Right renal cortex interstitium (tissue), 3 donors: ENCODE measurements at places on chromosomes 5 and 9. TPM values are rescaled to one million over a fixed set of nuclear protein-coding genes. Genes with fewer than 3 reads are reported as not detected.

PPIC gene
- 42.2 TPM for polyA plus RNA-seq

OR4F3 gene
- not detected for polyA plus RNA-seq

UBE2QL1 gene
- 0.67 TPM for polyA plus RNA-seq

CD72 gene
- 2.1 TPM for polyA plus RNA-seq

SLCO6A1 gene
- not detected for polyA plus RNA-seq

CDC20B gene
- polyA plus RNA-seq: 0.87 TPM

SPAAR gene
- polyA plus RNA-seq: 1.5 TPM

ARAP3 gene
- polyA plus RNA-seq: 18.9 TPM

CERT1 gene
- 65.1 TPM for polyA plus RNA-seq

LRRC70 gene
- 7.1 TPM for polyA plus RNA-seq

DNA sequence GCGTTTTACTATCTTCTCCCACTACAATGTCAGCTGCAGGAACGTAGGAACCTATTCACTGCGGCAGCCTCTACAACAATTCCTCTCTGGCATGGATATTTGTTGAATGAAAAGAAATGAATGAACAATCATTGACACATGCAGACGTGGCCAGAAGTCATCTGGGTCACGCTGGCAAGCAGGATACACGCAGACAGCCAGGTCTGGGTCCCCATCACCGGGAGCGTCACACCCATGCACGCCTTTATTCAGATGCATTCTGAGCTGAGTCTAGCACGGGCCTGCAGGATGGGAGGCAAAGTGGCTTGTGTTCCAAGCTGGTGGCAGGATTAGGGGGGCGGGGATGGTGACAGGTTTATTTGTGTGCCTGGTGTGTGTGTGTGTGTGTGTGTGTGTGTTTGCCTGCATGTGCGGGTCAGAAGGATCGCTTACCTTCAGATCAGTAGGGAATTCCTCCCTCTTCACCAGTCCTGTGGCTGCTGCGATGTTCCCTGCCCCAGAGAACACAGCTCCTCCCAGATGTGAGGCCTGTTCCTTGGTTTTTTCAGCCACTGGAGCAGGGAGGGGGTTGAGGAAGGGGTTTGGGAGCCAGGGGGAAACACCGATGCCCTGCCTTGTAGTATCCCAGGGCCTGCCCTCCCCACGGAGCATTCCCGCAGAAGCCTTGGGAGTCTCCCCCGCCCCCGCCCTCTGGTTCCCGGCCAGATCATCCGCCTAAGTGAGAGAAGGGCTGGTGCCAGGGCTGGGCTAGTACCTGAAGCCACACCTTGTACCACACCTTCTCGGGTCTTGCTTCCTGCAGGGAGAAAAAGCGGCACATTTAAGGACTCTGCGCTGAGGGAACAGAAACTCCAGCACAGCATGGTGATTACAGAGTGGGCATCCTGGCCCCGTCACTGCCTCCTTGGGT is 4.1 kb downstream of the SNCB start:
- DNase-seq: no peak

DNA sequence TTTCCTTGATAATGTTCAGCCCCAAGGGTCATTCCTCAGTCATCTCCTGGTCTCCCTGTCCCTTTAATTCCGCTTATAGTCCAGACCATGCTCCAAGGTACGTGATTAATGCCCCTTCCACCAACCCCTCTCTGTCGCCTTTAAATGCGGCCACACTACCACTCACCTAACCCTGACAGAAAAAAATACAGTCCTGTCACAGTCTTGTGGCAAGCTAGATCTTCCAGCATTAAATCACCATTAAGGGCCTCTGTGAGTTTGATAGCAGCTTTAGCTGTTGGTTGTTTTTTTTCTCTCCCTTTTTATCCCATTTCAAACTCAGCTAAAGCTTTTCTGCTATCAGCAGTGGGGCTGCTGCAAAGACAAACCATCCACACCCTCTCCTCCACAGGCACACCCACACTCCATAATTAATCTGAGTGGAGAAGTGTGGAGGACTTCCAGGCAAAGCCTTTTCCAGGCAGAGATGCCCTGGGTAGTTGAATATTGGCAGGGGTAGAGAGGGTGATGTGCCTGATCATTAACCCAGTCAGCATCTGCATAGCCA is 522.7 kb upstream of the CLINT1 start:
- no peak for DNase-seq

DNA sequence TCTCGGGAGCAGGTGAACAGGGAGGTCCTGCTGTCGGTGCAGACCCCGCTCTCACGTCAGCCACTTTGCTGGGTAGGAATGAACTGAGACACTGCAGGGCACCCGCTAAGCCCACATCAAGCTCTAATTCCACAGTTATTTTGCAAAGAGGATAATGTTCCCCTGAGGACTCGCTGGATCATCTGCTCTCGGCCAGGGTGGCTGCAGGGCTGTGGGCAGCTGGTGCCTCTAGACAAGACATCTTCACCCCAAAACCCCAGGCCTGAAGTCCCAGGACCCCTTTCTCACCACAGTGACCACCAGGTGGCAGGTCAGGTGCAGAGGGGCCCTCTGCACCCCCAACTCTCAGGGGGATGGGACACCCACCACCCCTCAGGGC is 135.1 kb upstream of the PPP1R26 start:
- DNase-seq: no peak

GRCh38 chr9:124812441-124812876 is 35.5 kb downstream of the OLFML2A start:
- DNase-seq: no peak

GRCh38 chr9:69019808-69020207 is 5.9 kb upstream of the PRKACG start:
- no peak for DNase-seq

DNA sequence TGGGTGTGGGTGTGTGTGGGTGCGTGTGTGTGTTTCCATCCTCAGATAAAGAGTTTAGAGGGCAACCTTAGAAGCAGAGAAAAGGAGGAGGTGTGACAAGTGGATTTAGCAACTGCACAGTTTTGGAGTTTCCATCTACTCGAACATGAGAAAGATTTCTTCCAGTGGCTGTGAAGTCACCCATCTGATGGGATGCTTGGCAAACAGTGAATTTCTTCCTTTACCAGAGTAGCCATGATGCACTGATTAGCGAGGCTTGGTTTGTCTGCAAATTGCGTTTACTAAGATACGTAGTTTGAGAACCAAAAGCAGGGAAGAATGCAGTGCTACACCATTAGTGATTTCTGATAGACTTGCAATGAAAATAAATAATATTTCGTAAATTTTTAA is 791 bp upstream of the STARD4 start:
- no peak for DNase-seq

GRCh38 chr9:124863371-124863871 is 1.5 kb downstream of the ARPC5L start:
- no peak for DNase-seq

- DNase-seq: no peak
These were observed 559.2 kb upstream of the TLE4 start for GRCh38 chr9:79012561-79012960.

DNA sequence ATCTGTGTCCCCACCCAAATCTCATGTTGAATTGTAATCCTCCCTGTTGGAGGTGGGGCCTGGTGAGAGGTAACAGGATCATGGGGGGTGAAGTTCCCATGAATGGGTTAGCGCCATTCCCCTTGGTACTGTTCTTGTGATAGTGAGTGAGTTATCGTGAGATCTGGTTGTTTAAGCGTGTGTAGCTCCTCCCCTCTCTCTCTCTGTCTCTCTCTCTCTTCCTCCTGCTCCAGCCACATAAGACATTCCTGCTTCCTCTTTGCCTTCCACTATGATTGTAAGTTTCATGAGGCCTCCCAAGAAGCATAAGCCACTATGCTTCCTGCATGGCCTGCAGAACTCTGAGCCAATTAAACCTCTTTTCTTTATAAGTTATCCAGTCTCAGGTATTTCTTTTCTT is 28.8 kb downstream of the C5orf15 start:
- no peak for DNase-seq

DNA sequence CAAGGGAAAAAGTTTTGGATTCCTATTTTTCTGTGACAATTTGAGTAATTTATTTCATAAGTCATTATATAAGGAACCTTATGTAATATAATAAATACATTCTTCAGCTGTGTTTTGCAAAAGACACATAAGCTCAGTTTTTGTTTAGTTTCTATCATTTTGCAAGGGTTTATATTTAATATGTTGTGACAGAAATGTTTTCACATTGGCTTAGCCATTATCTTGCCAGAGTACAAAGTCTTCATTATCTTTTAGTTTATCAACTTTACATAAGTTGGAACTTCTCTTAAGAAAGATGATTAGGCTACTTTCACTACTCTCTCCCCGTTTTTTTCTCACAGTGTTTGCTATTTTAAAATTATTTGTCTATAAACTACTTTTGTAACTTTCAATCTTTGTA is 54.8 kb downstream of the ERCC6L2 start:
- DNase-seq: no peak

DNA sequence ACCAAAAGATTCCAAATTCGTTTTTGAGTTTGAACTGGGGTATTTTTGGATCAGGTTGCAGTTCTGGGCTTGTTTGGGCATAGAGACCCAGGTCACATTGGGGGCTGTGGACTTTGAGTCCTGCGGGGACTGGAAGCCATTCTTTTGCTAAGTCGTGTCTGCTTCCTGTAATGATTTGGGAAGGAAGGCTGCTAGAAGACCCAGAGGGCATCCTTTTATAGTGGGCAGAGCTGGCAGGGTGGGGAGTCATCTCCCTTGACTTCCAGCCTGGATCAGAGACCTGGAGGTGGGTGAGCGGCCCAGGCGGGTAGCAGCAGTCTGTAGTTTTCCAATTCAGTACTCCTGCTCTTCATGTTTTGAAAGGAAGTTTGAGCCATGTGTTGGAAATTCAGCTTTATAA is 11.3 kb downstream of the ZNF618 start:
- no peak for DNase-seq
